EH (cell line): ENCODE measurements at places on chromosomes 11 and 22.

GRCh38 chr22:46484861-46485595 is 52.4 kb downstream of the CELSR1 start:
- DNase-seq: peak; percentile 72

DNA sequence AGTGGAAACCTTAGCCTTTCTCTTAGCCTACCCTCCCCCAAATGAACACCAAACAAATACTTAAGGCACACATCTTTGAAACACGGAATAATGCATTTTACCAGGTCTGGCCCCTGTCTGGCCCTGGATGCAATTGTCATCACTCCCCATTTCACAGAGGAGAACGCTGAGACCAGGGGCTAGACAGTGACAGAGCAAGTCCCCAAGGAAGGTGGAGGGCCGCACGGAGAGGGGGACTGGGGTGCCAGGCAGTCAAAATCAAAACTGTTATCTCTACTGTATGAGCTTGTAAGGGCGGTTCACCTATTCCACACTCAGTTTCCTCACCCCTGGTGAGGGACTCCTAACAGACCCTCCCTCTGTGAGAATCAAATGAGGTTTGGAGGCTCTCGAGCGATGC is 414.2 kb downstream of the SOX6 start:
- DNase-seq: no peak

DNA sequence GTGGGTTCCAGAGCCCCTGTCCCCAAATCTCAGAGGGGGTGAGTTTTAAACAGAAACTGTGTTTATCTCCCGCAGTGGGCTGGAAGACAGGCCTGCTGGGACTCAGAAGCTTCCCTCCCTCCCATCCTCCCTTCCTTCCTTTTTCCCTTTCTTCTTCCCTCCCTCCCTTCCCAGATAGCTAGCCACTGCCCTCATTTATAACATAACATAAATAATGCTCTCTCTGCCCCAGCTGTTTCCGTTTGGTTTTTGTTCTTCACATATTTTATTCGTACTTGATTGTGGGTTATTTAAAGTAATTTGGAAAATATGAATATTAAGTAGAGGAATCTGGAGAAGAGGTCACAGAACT is 140.9 kb downstream of the TEAD1 start:
- DNase-seq: no peak

DNA sequence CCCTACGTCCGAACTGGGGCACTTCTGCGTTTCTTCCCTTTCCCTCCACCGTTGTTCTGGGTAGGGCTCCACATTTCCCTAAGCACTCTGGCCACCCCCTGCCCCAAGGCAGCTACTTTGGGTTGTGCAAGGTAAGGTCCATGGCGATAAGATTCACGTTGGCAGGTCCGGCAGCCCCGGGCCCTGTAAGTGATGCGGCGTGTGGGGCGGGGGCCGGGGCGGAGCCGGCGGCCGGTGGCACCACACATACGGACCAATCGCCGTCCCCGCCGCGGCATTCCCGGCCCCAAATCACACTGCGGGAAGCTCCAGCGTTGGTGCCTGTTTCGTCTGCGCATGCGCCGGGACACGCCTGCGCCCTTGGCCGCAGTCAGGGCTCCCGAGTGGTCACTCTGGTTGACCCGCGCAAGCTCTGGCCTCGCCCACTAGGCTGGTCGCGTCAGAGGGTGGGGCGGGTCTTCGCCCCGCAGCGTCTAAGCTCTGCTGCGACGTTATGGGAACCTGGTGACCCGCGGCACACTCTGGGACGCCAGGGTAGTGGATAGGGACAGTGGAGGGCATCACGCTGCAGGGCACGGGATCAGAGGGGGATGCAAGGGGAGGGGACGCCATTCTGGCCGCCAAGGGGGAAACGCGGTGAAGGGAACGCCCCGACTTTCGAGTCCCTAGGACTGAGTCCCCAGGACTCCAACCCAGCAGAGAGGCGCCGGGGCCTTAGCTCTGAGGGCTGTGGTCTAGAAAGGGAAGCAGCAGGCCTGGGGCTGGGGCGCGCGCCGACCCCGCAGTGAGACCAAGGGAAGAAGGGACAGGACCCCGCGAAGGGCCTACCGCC is 1.6 kb downstream of the FADS1 start:
- peak; percentile 98 for DNase-seq

GRCh38 chr11:115965767-115966504 is 461.7 kb upstream of the CADM1 start:
- DNase-seq: no peak

DNA sequence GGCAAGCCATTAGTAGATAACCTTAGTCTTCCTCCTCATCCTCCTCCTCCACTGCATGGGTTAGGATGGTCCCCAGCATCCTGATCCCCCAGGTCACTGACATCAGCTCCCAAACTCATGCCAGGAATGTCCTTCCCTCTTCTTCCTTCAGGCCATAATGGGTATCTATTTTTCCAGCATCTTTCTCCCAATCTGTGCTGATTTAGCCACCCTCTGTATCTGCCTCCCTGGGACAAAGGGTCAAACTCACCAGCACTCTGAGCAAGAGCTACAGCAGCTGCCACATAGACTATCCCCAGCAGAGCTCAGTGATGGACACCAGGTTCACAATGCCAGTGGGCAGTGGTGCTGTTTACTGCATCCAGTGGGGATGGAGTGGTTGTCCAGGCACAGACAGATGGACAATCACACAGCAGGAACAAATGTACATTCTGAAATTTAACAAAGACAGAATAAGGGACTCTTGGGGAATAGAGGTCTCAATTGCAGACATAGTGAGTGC is 115.2 kb upstream of the TOP3B start:
- no peak for DNase-seq

- DNase-seq: peak; percentile 78
Observed at GRCh38 chr11:117058761-117059261, 39.4 kb downstream of the SIK3 start.

DNA sequence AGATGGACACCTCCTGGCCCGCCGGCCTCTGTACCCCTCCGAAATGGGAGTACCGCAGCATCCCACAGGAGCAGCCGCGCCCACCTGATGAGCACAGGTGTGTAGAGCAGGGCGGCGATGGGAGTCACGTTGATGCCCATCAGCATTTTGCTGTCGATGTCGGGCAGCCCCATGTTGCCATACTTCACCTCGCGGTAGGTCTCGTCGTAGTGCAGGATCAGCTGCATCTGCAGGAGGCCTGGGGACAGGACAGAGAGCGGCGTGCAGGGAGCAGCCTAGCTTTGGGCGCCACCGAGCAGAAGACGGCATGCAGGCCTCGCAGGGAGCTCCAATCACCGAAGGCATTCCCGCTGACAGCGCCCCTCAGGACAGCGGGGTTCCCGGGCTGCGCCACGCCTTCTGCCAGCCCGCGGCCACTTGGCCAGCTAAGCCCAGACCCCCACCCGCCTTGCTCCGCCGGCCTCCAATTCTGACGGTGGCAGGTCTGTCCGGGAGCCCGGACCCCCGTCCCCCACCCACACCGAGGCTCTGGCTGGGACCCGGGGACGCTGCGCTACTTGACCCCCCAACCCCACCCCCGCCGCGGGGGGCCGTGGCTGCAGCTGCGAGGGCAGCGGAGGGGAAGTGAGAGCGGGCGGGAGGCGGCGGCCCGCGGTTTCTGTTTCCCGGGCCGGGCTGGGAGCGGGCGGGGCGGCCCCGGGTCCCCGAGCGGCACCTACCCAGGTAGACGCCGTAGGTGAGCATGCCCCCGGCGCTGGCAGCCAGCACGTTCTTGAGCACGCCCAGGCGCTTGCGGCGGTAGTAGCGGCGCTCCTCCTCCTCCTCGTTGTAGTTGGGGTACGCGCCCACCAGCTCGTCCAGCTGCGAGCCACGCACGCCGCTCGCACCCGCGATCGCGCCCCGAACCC is 705 bp downstream of the UNC93B1 start:
- DNase-seq: peak; percentile 33

GRCh38 chr11:78645226-78646202 is 70.8 kb upstream of the NARS2 start:
- DNase-seq: peak; percentile 72
